Stimulated activated effector memory CD8-positive, alpha-beta T cell treated with anti-CD3 and anti-CD28 coated beads, Interleukin-12 subunit alpha, Interleukin-12 subunit beta, amount 100 ng/mL, for 72 hours (primary cell): ENCODE measurements at places on chromosomes 2 and 18.

DNA sequence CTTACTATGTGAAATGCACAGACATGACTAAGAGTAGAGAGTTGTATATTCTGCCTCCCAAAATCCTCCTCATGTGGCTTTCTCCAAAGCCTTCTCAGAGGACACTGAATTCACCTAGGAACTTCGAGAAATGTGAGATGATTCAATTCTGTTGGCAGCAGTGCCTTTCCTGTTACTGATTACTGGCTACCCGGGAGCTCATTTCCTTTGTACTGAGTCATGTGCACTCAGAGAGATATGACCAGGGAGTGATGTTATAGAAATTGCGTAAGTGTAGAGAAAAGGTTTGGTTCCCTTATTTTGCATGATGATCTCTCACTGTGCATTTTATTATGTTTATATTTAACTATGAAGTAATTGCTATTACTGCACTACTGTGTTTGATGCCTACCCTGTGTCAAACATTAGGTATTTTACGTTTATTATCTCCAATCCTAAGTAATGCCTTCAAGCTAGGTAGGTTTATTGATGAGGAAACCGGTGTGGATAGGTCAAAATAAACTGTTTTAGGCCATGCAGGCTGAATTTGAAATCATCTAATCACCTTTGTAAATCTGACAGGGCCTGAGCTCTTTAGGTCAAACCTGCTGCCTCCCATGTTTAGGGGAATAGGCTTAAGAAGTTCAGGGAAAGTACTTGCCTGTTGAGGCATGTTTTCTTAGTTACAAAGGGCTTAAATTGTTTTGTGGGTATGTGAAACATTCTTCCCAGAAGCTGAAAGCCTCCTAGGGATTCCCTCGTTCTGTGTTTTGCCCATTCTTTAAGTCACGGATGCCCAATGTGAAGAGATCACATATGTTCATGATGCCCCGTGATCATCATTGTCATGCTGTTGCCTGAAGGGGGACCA is 86.8 kb downstream of the FMNL2 start:
- DNase-seq = no peak

GRCh38 chr2:223889229-223889628 is 51.8 kb upstream of the AP1S3 start:
- DNase-seq = no peak

- DNase-seq = no peak
Measured at GRCh38 chr2:172869861-172870260, 134.2 kb downstream of the RAPGEF4 start.

- DNase-seq = no peak
Measured at GRCh38 chr18:5518899-5519371, 24.9 kb downstream of the EPB41L3 start.

DNA sequence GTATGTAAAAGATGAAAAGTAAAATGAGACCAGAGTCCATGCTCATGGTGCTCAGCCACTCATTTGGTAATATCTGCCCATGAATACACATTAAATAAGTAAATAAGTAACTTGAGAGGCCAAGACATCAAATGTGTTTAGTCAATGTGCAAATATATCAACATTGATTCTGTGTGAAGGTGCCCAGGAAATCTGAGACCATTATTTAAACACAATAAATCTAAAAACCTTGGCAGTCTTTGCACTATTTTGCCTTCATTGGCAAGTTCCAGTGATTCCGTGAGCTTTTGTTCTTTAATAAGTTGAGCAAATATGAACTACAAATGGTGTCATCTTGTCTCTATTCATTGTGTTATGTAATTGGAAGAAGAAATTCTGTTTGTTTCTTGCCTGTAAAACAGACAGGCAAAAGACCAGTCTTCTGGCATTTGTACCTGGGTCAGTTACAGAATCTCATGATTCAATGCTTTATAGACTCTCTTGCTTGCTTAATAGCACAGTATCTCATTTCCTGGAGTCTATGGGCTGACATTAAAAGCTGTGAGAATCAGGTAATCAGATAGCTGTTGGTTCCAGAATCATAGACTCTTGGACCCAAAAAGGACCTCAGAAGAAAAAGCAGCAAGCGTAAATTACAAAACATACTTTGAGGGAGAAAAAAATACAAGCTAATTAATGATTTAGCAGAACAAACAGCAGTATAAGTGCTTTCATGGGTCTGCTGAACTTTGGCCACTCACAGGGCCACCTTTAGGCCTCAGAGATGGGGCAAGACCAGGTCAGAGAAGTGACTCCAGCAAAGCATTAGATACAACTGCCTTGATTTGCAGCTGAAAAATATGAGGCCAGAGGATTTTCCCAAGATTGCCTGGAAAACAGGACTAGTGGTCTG is 20.0 kb upstream of the SERPINB3 start:
- DNase-seq = no peak

GRCh38 chr2:36507408-36507812 is 90.6 kb downstream of the FEZ2 start:
- peak; percentile 6 for DNase-seq

GRCh38 chr18:63109022-63109421 is 210.5 kb downstream of the BCL2 start:
- DNase-seq = no peak

DNA sequence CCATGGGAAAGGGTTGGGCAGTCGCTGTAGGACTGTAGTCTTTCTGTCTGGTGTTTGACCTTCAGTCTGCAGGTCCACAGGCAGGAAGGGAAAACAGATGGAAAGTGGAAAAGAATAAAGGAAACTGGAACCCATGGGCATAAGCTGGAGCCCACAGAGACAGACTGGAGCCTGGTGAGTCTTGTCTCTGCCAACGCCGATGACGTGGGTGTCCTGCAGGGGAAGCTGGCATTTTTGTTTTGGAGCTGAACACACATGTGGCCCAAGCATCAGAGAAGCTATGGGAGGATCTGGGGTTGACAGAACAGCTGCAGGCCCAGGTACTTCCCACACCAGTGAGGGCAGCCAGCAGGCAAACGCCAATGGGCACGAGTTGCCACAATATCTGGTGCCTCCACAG is 28.2 kb upstream of the SOCS6 start:
- no peak for DNase-seq

GRCh38 chr2:120699292-120699691 is 36.4 kb upstream of the GLI2 start:
- no peak for DNase-seq

- DNase-seq = no peak
Measured at GRCh38 chr2:160418398-160418765, 75.2 kb downstream of the RBMS1 start.

DNA sequence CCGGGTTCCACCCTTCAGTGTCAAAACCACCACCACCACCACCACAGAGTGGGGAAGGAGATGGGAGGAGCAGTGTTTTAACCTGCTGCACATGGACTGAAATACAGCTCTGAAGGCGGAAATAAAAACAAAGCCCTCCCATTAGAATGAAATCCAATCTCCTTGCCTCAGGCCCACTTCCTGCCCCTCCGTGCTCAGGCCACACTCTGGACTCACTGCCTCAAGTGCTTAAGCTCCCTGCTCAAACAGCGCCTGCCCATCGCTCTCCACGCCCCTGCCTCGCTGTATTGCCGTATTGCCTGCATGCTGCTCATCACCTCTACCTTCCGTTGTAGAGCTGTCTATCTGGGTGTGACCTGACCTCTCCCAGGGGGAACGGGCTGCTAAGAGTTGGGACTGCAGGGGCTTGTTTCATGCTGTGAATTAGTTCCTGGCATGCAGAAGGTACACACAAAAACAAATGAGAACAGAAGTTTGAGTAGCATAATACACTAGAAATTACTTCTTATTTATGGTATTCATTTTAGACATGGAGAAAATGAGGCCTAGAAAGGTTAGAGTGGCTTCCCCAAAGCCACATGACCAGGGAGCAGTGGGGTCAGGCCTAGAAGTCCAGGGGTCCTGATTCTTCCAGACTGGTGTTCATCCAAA is 31.6 kb upstream of the NEB start:
- no peak for DNase-seq

DNA sequence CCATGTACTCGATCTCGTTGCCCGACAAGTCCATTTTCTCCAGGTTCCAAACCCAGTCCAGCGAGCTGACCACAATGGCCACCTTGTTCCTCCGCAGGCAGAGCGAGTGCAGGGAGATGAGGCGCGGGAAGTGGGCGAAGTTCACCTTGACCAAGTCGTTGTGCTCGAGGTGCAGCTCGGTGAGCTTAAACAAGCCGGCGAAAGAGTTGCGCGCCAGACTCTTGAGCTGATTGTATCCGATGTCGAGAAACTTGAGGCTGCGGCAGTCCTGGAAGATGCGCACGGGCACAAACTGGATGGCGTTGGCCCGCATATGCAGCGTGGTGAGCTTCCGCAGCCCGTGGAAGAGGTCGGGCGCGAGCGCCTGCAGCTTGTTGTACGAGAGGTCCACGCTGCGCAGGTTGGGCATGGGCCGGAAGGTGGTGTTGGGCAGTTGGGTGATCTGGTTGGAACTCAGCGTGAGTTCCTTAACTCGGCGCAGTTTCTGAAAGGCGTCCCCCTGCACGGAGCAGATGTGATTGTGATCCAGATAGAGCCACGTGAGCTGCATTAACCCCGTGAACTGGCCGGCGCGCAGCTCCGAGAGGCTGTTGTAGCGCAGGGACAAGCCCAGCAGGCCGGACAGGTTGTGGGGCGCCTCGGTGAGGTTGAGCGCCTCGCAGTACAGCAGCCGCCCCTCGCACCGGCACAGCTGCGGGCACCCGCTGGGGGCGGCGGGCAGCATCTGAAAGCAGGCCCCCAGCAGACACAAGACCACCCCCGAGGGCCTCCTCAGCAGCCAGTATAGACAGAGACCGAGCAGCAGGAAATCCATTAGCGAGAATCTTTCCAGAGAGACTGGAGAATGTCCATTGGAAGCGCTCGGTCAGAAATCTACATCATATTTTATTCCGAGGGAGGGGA is 1.3 kb downstream of the LRRTM1 start:
- no peak for DNase-seq

GRCh38 chr2:144522897-144523595 is 3.1 kb upstream of the ZEB2 start:
- DNase-seq = no peak

DNA sequence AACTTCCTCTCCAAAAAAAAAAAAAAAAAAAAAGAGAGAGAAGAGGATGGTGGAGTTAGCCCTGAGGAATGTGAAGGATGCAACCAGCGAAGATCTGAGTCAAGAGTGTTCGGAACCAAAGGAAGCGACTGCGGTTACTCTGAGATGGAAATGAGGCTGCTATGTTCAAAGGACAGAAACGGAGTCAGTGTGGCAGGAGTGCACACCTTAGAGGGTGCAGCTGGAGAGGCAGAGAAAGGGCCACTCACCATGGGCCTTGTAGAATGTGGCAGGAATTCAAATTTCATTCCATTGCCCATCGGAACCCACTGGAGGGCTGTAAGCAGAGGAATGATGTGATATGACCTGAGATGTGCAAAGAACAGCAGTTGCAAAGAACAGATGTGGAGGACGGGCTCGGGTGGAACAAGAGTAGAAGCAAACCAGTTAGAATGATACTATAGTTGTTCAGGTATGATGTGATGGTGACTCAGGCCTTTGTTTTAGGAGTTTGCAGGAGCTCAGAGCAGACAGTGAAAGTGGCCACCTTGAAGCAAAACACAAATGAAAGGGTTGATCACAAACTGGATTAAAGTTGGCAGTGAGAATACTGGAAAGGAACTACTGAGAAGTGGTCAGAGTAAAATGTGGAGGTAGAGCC is 22.6 kb downstream of the ITGA6 start:
- no peak for DNase-seq

DNA sequence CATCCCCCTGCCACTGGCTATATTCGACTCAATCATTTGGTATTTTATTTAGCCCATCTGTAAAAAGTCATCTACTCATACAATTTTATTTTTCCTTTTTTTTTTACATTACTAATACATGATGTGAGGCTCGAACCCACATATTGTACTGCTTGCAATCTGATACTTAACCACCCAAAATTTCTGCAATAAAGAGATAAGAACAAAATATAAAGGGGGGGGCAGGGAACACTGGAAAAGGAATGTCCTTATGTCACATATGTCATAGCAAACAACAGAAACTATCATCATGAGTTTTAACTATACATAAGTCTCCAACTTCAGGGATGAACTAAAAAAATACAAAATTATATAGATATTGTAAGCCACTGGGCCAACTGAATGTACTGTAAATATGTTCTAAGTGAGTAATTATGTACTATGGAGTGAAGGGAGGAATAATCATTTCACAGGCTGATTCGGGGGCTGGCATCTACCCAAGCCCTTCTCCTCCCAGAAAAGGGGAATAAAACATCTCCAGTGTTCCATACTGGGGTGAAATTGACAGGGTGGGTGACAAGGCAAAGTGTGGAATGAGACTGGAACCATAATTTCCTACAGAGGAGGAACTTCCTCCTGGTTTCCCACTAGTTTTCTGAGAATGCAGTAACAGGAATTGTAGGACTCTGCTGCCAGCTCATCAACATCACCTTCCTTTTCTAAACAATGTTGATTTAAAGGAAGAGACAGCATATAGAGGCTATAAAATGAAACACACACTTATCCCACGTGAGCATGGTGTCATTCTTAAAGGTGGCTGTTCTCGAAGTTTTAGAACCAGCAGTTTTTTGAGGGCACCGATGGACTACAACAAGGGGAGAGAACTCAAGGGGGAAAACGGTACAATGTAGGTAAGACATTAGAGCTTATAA is 79.5 kb downstream of the FARSB start:
- DNase-seq = no peak

DNA sequence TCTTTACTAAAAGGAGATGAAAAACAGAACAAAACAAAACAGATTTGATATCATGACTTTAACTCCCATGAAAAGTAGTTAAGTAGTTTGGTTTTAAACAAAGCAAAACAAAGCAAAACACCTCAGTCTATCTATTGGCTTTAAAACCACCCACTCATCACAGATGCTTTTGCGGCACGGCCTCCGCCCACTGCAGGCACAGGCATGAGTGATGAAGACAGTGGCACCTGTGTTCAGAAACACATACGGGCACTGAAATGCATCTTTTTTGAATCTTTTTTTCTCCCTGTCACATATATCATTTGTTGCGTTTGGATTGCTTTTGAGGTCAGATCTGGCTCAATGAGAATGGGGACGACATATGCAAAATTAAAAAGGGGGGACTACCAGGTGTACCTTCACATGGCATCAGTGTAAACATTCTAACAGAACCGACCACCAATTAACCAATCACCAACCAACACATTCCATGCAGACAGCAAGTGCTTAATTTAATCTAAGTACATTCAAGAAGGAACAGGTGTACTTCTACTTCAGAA is 147.4 kb upstream of the REV1 start:
- DNase-seq = no peak

DNA sequence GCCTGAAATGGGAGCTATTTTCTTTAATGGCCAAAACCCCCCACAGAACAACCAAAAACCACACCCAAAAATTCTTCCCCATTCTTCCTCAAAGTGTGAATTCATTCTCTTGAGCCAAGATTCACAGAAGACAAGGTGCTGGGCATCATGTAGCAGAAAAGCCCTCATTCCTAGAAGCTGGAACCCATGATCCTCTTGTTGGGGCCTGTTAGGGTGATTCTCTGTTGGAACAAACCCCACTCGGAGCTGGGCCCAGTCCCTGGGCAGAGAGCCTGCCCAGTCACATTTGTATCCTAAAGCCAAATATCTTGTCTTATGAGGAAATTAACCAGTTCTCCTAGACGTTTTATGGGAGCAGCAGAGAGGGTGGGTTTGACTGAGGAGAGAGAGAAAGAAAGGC is 22.8 kb upstream of the VPS4B start:
- no peak for DNase-seq
